ENCODE measurements at places on chromosomes 4 and X. TPM values are rescaled to one million over a fixed set of nuclear protein-coding genes. Genes with fewer than 3 reads are reported as not detected.
A peak's percentile ranks its signal among the peaks of the same experiment; 100 is the strongest.

The ZFP92 gene
- 0.78 TPM for polyA plus RNA-seq

The BEX1 gene
- 10.1 TPM for polyA plus RNA-seq

The PTCHD1 gene
- polyA plus RNA-seq, result 0.06 TPM

The RADX gene
- 13.9 TPM for polyA plus RNA-seq

The FABP2 gene
- polyA plus RNA-seq, result 0.04 TPM

The ERAS gene
- 0.17 TPM for polyA plus RNA-seq

The REELD1 gene
- 0.36 TPM for polyA plus RNA-seq

The AMTN gene
- polyA plus RNA-seq, result not detected

The TSPAN7 gene
- polyA plus RNA-seq, result 46.4 TPM

The FRMPD4 gene
- polyA plus RNA-seq, result 0.75 TPM

The AADAT gene
- 42.1 TPM for polyA plus RNA-seq

The PCDH10 gene
- polyA plus RNA-seq, result 0.40 TPM

GRCh38 chrX:12497832-12498591, 293.2 kb upstream of the PRPS2 start:
- no peak for DNase-seq

- DNase-seq, result no peak
These were observed 38.1 kb downstream of the SEC31A start for GRCh38 chr4:82852751-82853285.

- no peak for DNase-seq
These were observed 185.1 kb downstream of the ARHGAP6 start for GRCh38 chrX:11480626-11481025.

DNA sequence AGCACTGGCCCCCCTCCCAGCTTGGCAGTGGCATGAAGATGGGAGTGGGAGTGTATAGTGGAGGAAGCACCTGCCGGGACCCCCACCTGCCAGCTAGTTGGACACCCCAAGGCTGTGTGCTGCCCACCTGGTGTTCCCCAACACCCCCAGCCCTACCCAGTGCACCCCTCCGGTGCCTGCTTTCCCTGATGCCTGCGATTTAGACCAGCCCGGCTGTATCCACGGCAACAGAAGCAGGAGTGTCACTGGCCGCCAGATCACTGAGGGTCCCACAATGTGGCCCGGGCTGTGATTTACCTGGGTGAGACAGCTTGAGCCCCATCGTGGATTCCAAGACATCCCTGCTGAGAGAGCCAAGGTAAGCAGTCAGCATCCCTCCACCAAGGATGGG, 533 bp downstream of the GPR173 start:
- DNase-seq, result no peak

DNA sequence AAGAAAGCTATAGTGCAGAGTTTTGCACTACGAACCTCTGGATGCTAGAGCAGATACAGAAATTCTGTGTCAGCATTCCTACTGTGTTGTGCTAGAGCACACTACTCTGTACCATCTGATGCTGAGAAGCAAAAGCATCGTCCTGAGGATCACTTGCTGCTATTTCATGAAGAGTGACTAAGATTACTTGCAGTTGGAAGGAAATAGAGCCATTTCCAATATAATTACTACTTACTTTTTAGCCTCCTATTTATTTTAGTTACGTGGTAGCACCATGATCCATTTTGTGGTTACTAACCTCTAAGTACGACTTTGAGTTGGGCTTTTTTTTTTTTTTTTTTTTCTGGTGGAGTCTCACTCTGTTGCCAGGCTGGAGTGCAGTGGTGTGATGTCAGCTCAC, 226.7 kb downstream of the PALLD start:
- DNase-seq, result no peak

GRCh38 chr4:109979920-109980717, 67.4 kb downstream of the EGF start:
- DNase-seq, result no peak

- no peak for DNase-seq
These were observed 220.1 kb downstream of the DLG3 start for GRCh38 chrX:70664726-70665125.

- DNase-seq, result no peak
These were observed 867.3 kb downstream of the PCDH18 start for GRCh38 chr4:136664988-136665387.

- no peak for DNase-seq
These were observed 936.4 kb downstream of the FAT4 start for GRCh38 chr4:126251169-126251568.

- DNase-seq, result no peak
These were observed 112.7 kb upstream of the PTPN13 start for GRCh38 chr4:86481440-86481839.

DNA sequence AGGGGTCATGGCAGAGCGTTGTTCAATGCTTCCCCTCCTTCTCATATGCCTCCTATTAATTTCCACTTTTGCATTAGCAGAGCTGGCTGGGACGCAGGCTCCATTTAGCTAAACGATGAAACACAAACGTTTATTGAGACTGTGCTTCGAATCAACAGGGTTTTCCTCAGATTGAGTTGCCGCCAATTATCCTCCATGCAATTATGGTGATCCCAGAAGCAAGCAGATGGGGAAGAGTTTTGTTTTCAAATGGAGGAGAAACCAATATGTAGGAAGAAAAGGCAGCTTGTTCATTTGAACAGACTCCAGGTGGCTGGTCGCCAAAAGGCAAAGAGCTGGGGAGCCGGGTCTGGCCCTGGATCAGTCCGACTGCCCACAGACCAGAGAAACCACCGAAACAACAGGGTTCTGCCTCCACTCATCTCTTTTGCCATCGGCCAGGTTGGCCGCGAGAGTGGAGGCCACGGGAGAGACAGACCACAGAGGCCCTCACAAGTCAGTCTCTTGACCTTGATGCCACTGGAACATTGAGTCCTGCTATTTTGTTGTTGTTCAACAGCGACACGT, 184.8 kb downstream of the GBA3 start:
- no peak for DNase-seq

GRCh38 chr4:107258359-107258758, 222.2 kb upstream of the DKK2 start:
- DNase-seq, result no peak

- no peak for DNase-seq
These were observed 893.9 kb downstream of the PCDH7 start for GRCh38 chr4:31613946-31614623.

GRCh38 chr4:112111306-112111705, 33.9 kb upstream of the FAM241A start:
- no peak for DNase-seq

DNA sequence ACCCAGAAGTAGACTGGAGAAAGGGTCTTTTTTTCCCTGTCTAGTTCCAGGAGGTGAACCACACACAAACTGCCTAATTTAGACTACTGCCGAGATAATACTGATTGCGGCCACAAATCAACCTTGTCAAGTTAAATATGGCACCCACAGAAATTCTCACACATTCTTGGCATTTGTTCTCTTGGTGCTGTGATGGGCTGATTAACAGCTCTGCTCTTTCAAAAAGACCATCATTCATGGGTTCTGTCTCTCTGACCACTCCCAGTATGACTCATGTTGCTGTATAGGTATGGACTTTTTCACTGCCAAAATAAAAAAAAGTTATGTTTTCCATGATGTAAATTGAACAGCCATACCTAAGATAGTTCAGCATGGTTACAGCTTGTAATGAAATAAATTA, 1003.5 kb upstream of the LCORL start:
- DNase-seq, result no peak

DNA sequence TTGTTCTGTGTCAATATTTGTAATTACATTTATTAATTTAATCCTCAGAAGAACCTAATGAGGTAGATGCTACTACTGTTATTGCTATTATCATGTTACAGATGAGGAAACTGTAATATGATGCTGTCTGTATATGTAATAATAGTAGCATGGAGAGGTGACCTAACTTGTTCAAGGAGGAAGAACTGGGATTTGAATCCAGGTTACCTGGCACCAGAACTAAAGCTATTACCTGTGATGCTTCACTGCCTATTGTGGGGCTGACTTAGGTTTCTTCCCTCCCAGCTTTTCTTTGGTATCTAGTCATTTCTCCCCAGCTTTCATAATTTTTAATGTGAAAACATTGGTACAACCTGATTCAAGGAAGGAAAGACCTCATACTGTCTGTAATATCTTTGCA, 43.6 kb downstream of the RAPGEF2 start:
- DNase-seq, result no peak

DNA sequence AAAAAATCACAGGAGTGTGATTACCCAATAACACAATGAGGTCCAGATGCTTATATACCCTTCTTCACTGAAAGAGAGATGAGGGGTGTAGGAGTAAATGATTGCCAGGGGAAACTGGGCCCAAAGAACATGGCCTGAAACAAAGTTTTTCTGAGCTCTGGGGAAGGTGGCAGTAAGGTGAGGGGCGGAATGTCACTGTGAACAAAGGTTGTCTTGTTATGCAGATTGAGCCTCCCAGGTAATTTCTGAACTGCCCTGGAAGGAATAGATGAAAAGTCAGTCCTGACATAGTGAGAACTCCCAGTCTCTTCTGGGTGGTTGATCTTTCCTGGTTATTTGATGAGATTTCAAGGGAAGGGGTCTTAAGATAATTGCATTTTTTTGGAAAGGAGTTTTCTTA, 2.5 kb upstream of the TMEM47 start:
- DNase-seq, result no peak

GRCh38 chrX:11725631-11726442, 32.2 kb upstream of the MSL3 start:
- DNase-seq, result no peak

GRCh38 chr4:53307210-53307609, 58.7 kb downstream of the SCFD2 start:
- DNase-seq, result no peak

- peak; percentile 51 for DNase-seq
These were observed 109.1 kb downstream of the GPAT3 start for GRCh38 chr4:83644677-83645659.

DNA sequence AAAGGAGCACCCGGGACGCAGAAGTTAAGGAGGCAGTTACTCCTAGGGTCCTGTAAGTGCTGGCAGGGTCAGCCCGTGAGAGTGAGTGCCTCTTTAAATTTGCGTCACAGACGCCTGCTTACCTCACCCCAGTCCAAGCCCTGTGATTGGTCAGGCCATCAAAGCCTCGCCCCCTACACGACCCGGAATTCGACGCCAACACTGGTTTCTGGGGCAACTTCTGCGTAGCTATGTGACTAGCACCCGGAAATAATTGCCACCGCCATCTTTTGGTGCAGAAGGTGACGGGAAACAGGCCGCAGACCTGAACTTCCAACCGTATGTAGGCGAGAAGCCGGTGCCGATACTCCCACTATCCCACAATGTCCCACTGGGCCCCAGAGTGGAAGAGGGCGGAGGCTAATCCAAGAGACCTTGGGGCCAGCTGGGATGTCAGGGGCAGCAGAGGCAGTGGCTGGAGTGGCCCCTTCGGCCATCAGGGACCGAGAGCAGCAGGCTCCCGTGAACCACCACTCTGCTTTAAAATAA, at the start of gene DDX53:
DDX53 (plus strand) TSS at position 265 of the 528 bp plus-strand sequence; CDS start at position 363, 98 bp downstream.
- DNase-seq, result no peak

GRCh38 chr4:41297832-41298231, 41.1 kb downstream of the UCHL1 start:
- DNase-seq, result no peak

GRCh38 chr4:35963383-35963782, 280.9 kb downstream of the ARAP2 start:
- no peak for DNase-seq

DNA sequence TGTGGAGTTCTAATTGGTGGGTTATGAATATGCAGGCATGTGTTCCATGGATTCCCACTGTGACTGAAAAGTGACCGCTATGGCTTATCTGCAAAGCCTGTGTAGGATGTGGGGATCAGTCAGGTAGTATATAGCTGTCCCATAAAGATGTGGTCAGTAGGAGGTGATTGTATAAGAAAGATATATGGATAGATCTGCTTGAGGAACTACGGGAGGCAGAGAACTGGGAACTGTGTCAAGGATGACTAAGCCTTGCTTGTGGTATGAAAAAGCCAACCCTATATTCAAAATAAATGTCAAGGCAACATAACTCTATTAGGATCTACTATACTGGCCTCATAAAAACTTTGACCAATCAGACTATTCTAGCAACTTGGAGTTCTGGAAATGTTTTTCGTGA, 185.2 kb downstream of the KLHL4 start:
- DNase-seq, result no peak

DNA sequence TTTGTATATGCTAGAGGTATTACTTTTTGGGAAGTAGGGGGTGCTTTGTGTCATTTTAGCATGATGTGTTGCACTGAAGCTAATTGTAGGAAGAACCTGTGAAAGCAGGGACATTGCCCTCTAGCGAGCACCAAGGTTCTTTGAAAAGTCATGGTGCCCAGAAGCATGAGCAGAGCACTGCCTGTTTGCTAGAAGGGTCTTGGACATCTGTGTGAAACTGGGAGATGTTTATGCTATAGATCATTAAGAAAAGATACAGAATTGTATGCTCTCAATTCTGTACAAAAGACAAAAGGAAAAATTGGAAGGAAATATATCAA, 14.7 kb downstream of the GRPR start:
- no peak for DNase-seq

GRCh38 chrX:93649381-93649780, 24.0 kb downstream of the NAP1L3 start:
- DNase-seq, result no peak

- no peak for DNase-seq
These were observed 22.5 kb downstream of the FAM241A start for GRCh38 chr4:112167794-112168193.

DNA sequence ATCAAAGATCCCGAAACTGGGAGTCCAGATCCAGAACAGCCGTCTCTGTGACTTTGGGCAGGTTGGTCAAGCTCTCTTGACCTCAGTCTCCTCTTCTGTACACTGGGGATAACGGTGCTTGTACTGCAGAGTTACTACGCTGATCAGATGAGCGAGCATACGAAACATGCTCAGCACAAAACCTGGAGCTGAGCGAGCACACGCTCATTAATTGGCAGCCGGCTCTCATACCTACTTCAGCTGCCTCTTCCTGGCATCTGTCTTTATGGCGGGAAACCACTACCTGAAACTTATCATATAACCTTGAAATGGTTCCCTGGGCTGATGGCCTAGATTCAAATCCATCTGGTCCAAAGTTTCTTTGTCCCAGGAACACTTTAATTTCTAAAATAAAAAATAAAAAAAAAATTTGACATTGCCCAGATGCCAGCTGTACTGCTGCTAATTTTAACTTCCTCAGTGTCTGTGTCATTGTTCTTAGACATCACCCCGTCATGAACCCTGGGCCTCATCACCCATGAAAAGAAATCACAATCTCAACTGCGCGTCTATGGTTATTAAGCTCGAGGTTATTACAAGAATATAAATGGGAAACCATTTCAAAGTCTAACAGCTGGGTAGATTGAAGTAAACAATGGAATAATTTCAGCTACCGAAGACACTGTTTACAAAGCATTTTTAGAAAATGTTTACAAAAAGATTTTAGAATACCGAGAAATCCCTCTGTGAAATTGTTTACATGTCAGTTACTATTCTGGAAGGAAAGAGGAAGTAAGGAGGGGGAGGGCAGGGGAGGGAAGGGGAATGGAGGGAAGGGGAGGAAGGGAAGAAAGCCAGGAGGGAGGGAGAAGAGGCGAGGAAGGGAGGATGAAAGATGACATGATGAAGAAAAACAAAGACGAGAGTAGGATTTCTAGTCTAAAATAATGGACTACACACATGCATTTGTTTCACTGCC, 49.0 kb downstream of the CRMP1 start:
- peak; percentile 51 for DNase-seq

- no peak for DNase-seq
These were observed 98.5 kb downstream of the FRAS1 start for GRCh38 chr4:78155616-78156105.

GRCh38 chr4:166535865-166536264, 662.8 kb downstream of the TLL1 start:
- no peak for DNase-seq

- DNase-seq, result no peak
These were observed 57.6 kb downstream of the SH3KBP1 start for GRCh38 chrX:19829814-19830213.

Measured in right lung (tissue), 10 donors.